Osteoblast (primary cell): ENCODE measurements at places on chromosomes 12 and 14. TPM values are rescaled to one million over a fixed set of nuclear protein-coding genes. Genes with fewer than 3 reads are reported as not detected.

BRI3BP gene
- 2.1 and 2.2 TPM in 2 replicates for total RNA-seq

- H3K36me3 ChIP-seq = peaks cover 20% of the 10 kb centered on the region
- DNase-seq = no peak
- H3K27me3 ChIP-seq = no peaks in the 10 kb centered on the region
Measured at GRCh38 chr14:75650253-75651058, 10.2 kb downstream of the ERG28 start.

DNA sequence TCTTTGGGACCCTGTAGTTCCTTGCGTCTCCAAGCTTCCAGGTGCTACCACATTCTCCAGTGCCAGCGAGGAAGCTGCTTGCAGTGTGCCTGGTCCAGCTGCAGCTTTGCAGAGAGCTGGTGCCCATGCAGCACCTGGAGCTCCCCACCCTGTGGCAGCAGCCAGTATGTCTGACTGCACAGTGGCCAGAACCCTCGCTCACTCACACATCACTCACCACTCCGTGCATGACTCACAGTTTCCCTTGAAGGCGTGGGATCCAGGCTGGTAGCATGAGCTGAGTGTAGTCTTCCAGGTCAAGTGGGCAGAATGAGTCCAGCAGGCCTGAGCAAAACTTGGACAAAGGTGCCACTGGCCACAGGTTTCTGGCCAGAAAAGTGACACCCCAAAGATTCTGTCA, 33.6 kb downstream of the SDR9C7 start:
- no peak for DNase-seq
- H3K27me3 ChIP-seq = no peaks in the 10 kb centered on the region
- H3K27ac ChIP-seq = no peak overlapping the region
- no peaks in the 10 kb centered on the region for H3K4me1 ChIP-seq
- H3K36me3 ChIP-seq = no peaks in the 10 kb centered on the region
- no peak overlapping the region for H3K4me3 ChIP-seq

FAM222A gene
- 0.29 and 0.36 TPM in 2 replicates for total RNA-seq

GRCh38 chr12:111841236-111841749, 735 bp upstream of the MAPKAPK5 start:
- DNase-seq = peak; percentile 80
- H3K4me3 ChIP-seq = peak overlapping the region; percentile 97
- peak overlapping the region; percentile 85 for H3K27ac ChIP-seq
- peaks cover 22% of the 10 kb centered on the region for H3K4me1 ChIP-seq
- H3K36me3 ChIP-seq = peaks cover 15% of the 10 kb centered on the region

BCL11B gene
- 0.36 and 0.88 TPM in 2 replicates for total RNA-seq

SIRT4 gene
- total RNA-seq = 1.1 and 1.2 TPM in 2 replicates

MYL6 gene
- total RNA-seq = 848 and 873 TPM in 2 replicates

DNA sequence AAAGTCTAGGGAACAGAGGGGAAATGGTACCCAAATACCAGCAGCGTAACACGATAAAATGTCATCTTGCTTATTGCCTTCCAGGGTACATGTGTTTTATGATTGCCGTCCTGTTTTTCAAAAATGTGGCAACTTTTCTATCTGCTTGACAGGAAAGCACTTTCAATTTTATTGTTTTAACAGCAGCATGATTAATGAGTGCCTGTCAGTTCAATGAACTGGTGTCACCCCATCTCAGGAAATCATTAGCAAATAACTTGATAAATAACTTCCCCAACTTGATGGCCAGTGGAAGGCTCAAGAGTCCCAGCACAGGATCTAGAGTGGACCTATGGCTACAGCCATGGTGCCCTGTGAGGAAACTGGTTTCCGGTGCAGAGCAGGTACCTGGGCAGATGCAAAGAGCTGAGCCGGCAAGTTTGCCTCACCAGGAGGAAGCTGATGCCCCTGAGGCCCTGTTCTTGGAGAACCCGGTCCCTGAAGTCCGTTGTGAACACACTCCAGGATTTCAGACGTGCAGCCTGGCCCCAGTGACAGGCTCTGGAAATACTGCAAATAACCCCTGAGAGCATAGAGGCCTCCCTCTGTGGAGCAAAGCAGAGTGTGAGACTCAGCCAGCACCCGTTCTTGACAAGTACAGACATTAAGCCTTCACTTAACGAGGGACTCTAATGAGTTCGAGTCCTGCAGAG, 173.5 kb upstream of the SFSWAP start:
- no peak overlapping the region for H3K4me3 ChIP-seq
- no peaks in the 10 kb centered on the region for H3K36me3 ChIP-seq
- no peak for DNase-seq

DNA sequence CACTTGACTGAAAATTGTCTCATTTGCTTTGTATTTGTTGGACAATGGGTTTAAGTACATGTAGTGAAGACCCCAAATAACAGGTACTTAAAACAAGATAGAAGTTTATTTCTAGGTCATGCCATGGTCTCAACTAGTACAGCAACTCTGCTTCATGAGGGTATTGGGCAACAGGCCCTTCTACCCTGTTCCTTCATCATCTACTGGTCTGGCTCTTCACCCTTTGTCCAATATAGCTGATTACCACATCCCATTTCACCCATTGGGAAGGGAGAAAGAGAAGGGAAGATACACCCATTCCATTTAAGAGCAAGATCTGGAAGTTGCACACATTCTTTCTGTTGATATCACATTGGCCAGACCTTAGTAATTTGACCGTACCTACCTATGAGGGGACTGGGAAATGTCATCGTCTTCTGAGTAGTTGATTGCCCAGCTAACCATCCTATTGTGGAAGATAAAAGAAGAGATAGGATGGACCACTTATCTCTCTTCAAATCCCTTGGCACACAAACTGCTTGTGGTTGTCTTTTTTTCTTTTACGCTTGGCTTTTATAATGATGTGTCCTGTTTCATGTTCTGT, 104.6 kb downstream of the DIP2B start:
- H3K4me3 ChIP-seq = no peak overlapping the region
- peaks cover 19% of the 10 kb centered on the region for H3K4me1 ChIP-seq
- DNase-seq = no peak
- H3K27me3 ChIP-seq = no peaks in the 10 kb centered on the region
